ENCODE measurements at places on chromosomes 4 and X.

GRCh38 chrX:4936315-4936714, 1222.9 kb upstream of the PRKX start:
- no peak for DNase-seq

- no peak for DNase-seq
Observed at GRCh38 chrX:134821370-134821769, 163.1 kb upstream of the PLAC1 start.

- no peak for DNase-seq
Observed at GRCh38 chrX:14832586-14832985, 40.3 kb downstream of the FANCB start.

GRCh38 chr4:7158081-7158750, 34.1 kb upstream of the SORCS2 start:
- DNase-seq: no peak

DNA sequence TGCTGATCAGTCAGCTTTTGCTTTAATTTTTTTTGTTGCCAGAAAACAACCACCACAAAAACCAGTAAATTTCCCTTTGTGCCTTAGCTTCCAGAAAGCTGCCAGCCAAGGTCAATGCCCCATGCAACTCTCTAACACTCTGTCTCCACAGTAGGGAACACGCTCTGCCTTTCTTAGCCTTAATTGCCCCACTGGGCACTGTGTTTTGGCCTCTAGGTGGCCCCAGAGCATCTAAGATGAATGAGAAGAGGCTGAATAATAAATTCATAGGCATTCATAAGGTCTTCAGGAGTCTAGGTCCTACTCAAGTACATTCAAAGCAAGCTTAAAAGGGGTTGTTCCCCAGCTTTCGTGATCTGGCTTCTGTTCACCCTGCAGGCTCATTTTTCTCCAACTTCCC, 57.7 kb upstream of the PASD1 start:
- no peak for DNase-seq

DNA sequence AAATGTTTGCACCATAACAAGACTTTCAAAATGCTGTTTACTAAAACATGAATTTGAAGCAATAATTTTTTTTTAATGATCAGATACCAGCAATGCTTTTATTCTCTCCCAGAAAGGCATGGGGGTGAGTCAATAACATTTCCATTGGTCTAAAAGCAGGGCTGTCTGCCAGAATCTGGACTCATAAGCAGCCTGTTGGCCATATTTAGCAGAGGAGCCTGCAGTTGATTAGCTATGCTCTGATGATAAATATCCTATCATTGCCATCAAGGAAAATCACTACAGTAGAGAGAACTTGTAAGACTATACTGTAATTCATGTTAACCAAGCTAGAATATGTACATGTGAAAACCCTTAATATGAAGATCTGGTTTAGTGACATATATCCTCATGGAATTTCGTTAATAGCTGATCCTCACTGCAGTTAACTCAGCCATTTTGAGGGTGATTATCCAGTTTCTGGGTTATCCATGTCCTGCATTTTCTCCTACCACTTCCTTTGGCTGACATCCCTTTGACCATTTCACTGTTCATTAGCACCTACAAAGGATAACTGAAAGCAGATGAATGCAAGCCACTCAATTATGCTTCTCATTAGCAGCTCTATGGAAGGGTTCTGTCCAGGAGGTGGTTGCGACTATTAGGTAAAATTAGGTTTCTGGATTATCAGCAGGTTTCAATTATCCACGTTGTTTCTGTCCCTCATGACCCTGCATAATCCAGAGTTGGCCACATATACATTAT, 72.9 kb upstream of the DIAPH2 start:
- no peak for DNase-seq

DNA sequence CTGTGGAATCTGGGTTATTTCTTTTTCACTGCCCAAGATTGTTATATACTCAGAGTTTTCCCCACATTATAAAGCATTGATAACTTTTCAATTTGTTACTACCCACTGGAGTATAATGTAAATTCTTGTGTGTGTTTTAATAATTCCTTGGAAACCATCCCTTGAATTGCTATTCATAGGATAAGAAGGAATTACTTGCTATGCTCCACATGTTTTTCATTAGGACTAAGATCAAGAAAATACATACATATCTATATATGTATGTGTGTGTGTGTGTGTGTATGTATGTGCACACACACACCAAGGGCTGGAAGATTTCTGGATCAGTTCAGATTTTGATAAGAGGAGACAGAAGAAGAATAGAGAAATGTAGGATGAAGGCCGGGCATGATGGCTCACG, 206.4 kb upstream of the JADE1 start:
- no peak for DNase-seq

- DNase-seq: no peak
Observed at GRCh38 chrX:106906361-106906760, 3.2 kb upstream of the RIPPLY1 start.

DNA sequence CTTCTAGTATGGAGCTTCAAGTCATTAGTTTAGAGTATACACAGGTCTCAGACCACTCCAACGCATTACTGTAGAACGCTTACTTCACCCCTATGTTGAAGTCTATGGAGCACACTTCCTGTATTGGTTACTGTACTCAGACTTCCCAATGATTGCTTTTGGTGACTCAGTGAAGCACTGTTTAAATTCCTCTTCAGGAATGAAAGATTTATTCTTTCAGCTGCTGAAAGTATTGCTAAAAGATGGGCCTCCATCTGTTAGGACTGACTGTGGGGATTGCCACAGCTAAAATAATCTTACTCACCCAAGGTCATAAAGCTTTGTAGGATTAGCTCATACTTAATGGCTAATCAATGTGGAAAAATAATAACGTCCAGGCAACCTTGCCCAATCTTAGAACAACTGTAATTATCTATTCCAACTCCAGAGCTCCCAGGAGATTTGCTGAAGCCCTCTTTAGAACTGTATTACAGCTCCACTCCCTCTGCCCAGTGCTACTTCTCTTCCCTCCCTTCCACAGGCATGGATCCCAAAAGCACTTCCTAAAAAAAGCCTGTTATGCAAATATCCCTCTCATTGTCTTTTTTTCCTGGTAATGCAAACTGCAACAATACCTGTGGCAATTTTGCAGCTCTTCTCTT, 281.9 kb upstream of the HS3ST1 start:
- DNase-seq: peak; percentile 27

DNA sequence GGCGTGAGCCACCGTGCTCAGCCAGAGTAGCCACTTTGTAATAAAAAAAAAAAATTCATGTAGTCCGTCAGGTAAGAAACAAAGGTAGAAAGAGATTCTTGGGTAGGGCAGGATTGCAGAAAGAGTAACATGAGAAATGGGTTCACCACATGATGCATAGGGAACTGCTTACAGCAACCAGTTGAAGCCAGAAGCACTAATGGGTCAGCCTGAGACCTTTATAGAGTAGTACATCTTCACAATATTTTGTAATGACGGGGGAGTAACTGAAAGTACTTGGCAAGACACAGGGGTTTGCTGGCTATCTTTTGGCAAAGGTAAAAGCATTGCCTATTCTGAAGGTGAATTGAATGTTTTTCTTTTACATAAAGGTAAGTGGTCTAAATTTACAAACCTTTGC, 29.1 kb downstream of the FAM193A start:
- no peak for DNase-seq

DNA sequence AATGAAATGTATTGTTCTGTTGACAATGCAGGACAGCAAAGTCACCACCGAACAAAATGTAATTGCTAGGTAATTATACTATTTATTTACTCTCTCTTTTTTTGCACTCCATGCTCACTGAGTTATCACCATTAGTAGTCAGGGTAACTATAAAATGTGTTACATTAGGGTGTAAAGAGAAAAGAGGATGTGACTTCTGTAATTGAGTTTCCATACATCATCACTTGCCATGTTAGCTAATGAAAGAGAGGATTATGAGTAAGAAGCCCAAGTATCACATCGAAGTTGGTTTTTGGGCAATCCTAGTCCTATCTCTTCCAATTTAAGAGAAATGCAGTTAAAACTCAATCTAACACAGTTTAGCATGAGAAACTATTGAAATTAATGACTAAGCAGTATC, 7.6 kb downstream of the ZXDA start:
- no peak for DNase-seq

- no peak for DNase-seq
Observed at GRCh38 chr4:174340714-174341113, 57.0 kb downstream of the CEP44 start.

DNA sequence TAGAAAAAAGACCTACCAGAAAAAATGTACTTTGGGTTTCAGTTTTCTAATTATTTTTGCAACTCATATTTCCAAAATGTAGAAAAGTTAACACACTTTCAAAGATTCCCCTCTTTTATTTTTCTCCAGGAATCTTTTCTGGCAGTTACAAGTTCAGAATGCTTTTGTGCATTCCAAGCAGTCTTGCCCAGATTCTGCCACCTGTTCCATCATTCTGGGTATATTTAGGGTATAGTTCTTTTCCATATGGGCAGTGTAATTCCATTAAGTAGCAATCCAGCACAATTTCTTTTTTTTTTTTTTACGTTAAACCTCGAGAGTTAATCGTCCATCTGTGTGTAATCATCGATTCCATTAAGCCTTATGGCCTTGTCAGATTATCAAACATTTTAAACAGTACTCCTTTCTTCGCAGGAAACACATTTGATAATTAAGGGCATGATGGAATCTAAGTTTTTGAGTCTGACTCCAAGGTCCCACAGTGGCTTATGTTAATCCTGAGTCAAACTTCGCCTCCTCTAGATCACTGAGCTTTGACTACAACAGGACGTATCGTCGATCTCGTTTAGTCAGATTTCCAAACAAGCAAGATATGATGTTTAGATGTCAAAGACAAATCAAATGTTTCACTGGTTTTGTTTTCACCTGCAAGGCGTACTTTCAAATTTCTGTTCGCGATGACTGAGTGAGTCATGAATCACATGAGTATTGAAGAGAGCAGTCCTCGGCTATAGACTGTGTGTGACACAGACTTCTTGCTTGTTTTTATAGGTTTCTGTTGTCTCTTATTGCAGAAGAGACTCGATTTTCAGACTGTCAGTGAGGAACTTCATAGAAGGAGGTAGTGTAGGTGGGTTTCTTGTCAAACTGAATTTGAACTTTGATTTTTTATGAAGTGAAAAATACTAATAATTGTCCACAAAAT, 118.9 kb upstream of the GK2 start:
- DNase-seq: no peak

DNA sequence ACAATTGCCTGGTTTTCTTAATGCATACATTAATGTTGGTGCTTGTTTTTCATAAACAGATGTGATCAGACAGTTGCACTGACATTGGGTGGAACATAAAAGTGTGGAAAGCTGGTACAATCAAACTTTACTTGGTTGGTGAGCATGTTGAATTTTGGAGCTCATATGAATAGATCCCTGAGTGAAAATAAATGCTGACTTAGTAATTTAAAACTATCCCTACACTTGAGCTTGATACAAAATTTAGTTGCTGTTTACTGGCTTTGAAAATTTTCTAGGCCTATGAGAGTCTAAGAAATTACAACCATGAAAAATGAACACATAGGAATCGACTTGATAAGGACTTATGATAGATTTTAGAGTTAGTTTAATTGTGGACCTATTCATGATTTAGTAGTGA, 551.8 kb upstream of the PABPC4L start:
- no peak for DNase-seq

DNA sequence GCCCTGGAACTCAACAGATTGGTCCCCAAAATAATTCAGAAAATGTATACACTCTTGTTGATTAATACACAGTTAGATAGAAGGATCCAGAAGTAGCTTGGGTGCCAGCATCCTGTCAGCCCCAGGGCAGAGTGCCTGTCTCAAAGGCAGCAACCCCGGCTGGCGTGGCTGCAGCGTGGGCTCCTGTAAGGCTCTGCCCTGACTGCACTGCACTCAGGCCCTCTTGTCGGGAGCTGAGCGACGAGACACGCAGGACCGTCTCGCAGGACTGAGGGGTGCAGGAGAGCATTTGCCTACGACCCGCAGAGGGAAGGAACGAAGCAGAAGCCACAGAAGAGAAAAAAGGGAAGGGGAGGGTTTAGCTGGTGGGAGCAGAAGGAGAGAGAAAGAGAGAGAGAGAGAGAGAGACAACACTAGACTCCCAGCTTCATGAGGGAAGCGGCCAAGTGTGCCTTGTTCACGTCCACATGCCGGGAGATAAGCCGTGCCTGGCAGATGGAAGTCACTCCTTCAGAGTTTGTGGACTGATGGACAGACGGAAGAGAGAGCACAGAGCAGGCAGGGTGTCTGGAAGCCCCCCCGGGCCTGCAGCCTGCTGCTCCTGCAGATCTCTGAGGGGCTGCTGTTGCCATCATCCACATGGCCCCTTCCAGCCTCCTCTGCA, 38.7 kb upstream of the HELT start:
- DNase-seq: no peak

DNA sequence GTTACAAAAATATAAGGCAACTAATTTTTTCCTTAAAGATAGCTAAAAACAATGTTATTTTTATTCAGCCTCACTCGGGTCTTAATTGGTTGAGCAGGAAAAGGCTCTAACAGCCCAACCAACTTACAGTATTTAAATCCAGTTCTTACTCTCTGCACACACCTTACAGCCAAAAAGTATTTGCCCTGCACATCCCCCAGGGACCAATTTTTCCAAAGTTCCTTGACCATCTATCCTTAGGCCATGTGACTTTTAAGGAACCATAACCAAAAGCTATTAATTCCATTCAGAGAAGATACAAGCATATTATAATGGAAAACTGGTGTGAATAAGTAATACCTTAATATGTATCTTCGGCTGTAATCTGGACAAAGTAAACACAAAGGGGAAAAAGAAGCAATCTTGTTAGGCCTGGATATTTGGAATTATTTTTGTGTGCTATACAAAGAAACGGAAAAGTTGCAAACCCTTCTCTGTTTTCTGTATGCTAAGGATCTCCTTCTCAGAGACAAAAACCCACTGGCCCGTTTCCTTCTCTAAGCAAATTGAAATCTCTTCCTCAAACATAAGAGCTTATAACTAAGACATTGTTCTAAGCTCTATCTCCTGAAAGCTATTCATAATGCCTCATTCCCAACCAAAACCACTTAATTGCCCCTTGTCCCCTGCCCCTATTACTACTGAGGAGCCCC, 1.0 kb upstream of the THAP9 start:
- peak; percentile 26 for DNase-seq

- DNase-seq: no peak
Observed at GRCh38 chrX:18698737-18699650, 8.5 kb upstream of the PPEF1 start.

DNA sequence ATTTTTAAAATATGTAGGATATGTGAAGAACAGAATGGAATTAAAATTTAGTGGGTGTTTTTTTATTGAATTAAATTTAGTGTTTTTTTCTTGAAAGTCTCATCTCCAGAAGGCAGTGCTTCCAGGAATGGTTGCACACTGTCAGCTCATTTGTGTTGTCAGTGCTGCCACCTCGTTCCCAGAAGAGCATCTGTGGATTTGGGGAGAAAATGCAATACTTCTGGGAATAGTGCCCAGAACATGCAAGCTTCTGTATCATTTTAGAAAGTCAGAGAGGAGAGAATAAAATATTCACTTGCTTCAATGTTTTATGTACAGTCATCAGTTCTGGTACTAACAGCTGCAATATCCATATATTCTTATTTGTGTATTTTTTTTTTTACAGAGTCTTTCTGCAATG, 608.8 kb downstream of the PCDH7 start:
- DNase-seq: no peak

Data from NCI-H2029 treated with DMSO at 0.1 percent for 48 hours (cell line).